HL-60 (cell line): ENCODE measurements at places on chromosomes 7 and 10.

- no peak for DNase-seq
Measured at GRCh38 chr7:18770822-18771221, 275.3 kb downstream of the HDAC9 start.

DNA sequence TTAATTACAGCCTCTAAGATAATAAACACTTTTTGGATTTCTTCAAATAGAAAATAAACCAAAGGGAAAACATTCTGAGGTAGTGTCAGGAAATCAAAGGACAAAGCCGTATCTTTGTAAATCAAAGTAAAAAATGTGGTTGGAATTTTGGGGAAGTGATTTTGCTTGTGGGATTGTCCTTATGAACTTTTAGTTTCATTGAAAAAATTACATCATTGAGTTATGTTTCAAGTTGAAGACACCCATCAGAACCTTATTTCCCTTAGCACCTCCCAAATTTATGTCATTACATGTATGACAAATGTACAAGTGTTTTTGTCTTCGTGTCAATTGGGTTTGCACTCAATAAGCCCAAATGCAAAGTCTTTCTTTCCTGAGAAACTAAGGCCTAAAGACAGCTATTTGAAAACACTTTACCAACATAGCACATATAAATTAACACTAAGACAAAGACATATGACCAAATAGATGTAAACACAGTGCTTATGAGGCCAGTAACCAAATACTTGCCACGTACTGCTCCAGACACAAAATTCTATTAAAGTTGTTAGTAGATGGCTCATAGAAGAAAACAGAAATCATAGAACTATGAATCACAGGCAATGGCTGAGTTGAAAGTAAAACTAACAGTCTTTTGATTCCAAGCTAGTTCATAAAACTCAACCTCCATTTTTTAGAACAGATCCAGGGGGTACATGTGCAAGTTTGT, 26.9 kb upstream of the LAMB4 start:
- no peak for DNase-seq

DNA sequence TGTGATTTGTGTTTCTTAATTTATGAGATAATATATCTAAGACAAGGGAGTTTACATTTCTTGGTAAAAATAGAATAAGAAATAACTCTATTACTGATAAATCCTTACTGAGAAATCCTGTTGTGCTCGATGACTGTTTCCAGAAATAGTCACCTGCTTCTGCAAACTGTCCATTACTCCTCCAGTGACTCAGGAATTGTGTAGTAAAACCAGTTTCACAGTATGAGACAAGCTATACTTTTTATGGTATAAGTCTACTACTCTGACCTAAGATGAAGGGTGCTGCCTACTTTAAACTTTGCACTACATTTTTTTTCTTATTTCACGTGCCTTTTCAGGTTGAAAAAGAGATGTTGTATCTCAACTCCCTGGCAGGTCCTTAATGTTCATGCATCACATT, 6.8 kb upstream of the ANKRD22 start:
- DNase-seq: no peak

GRCh38 chr10:31072451-31072850, 40.8 kb upstream of the ZNF438 start:
- no peak for DNase-seq

- no peak for DNase-seq
Measured at GRCh38 chr10:1472178-1472958, 265.0 kb downstream of the ADARB2 start.

DNA sequence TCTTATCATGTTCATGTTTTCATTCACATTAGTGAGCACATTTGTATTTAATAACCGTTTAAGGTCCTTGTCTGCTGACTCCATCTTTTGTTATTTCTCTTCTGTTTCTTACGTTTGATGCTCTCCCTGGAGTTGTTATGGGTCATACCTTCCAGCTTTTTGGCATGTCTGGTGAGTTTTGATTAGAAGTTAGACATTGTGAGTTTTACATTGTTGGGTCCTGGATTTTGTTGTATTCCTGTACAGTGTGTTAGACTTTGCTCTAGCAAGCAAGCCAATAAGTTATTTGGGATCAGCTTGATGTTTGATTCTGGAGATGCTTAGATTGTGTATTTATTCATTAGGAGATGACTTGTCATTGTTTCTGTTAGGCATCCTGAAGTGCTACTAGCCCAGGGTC, 16.9 kb downstream of the OLAH start:
- DNase-seq: no peak

GRCh38 chr7:75534727-75535307, 42.7 kb downstream of the SPDYE5 start:
- peak; percentile 63 for DNase-seq

GRCh38 chr10:61795147-61795546, 106.4 kb upstream of the ARID5B start:
- no peak for DNase-seq
